ENCODE measurements at places on chromosomes 2 and 18.

DNA sequence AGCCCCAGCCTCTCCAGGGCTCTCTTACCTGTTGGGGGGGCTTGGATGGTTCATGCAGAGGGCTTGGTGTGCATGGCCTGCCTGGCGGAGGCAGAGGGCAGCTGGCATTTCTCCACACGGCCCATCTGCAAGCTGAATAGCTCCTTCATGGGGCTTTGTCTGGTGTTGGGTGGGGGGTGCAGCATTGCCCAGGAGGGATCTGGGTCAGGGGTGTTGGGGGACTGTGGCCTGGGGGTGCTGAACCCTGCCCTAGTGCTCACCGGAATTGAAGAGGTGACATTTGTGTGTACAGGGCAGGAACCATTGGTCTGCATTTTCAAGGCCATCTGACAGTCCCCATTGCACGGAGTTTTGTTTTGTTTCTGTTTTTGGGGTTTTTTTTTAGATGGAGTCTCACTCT, 58.8 kb upstream of the HAAO start:
- DNase-seq: no peak

DNA sequence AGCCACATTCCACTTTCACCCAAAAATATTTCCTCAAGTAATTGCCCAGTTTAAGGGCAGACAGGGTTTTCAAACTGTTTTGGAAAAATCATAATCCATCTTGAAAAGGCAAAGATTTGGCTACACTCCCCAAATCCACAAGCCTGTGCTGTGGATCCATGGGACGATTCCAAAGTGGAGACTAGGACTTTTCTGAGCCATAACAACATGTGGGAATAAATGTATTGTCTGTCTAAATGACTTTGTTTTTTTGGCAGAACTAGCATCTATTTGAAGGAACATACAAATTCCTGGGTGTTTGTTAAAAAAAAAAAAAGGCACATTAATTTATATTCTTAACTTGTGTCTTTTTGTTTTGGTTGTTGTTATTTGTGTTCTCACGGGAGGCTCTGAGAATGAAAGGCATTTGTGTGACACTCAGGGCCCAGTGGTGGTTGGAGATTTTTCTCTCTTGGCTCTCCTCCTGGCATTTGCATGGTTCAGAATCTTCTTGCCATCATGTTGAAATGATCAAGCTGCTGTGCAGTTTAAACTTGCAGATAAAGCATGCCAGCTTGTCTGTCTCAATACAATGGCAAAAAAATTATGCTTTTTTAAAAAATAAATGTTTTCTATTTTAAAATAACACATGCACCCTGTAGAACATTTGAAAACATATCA, 277.4 kb downstream of the EN1 start:
- DNase-seq: no peak

DNA sequence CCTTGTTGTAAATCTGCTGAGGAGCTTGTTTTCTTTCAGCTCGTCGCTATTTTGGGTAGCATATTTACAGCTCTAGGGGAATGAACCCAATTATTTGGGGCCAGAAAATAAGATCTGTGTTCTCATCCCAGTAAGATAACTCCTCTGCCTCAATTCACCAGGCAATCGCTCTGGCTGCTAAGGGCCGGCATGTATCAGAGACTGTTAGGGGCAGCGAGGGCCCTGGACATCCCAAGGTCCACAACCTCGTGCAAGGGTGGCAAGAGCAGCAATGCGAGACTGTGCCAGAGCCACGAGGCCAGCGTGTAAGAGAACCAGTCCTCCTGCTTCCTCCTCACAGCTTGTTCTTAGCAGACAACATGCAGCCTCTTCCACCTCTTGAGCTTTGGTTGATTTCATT, 66.1 kb downstream of the DDX1 start:
- DNase-seq: no peak

- no peak for DNase-seq
Measured at GRCh38 chr2:152094014-152094413, 4.8 kb downstream of the CACNB4 start.

DNA sequence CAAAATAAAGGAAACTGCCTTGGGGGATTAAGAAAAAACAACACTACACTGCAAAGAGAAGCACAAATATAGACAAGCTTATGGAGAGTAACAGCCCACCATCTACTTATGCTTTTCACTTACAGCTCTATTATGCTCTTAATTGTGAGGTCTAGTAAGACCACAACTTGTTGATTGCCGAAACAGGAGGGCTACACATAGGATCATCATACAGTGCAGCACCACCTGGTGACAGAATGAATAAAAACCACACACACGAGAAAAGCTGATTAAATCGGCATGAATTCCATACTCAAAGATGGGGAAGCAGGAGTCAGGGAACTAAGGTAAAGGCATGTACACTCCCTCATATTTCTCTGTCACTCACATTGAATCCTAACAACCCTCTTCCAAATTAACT, 259.2 kb downstream of the IKZF2 start:
- DNase-seq: no peak

- peak; percentile 36 for DNase-seq
Measured at GRCh38 chr2:223613017-223613950, 11.1 kb upstream of the SCG2 start.

DNA sequence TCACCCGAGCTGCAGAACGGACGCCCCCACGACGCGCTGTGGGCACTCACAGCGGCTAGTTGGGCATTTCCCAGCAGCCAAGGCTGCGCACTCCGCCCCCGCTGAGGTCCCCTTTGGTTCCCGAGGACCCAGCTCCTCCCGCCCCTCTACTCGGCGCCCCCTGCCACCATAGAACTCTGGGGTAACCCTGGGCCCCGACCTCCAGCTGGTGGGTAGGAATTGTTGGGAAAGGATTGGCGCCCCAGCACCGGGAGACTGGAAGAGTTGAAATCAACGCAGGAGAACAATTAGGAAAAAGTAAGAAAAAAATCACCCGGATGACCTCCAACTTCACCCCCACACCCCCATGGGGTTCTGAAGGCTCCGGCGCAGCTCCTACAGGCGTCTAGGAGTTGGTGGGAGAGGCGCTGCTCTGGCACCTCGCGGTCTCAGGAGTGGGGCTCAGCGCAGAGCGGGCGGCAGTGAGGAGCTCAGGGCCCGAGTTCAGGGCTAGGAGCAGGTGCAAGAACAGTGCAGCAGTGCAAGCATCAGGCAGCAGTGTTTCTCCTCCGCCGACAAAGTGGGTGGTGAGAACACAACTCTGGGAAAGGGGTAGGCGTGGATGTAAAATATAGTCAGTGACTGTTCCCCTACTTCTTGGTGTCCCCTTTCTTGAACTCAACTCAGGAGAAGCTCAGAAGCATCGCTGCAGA, 14.0 kb downstream of the POU3F3 start:
- no peak for DNase-seq

GRCh38 chr2:171319164-171319810, 114.5 kb downstream of the METTL8 start:
- DNase-seq: no peak

DNA sequence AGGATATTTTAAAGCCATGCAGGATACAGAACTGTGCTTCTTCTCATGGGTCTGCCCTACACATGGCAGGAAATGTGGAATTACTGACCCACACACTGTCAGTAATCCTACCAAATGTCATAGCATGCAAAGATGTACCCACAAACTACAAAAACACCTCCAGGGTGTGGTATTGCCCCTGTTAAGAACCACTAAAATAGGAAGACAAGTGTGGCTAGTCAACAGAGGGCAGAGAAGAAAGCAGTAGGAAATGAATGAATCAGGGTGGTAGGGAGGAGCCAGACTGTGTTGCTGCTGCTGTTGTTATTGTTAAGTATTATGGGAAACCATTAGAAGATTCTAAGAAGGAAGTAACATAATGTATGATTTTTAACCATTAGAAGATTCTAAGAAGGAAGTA, 556.7 kb upstream of the ACVR2A start:
- DNase-seq: no peak

- no peak for DNase-seq
Measured at GRCh38 chr2:63378589-63378988, 209.7 kb downstream of the WDPCP start.

DNA sequence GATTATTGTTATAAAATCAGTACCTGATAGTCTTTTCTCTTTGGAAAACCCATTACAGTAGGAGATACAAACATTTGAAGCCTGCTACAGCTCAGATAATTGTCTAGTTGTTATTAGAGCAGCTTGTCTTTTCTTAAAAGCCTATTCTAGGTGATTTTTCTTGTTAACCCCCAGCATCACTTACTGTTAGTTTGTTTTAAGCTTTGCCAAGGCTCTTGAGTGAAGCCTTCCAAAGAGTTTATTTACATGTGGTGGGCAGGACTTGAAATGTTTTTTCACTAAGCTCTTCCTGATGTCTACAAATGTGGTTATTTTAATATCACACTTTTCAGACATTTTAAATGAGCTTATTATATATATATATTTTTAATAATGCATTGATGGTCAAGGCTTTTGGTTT, 791.3 kb downstream of the PLCL1 start:
- DNase-seq: no peak

DNA sequence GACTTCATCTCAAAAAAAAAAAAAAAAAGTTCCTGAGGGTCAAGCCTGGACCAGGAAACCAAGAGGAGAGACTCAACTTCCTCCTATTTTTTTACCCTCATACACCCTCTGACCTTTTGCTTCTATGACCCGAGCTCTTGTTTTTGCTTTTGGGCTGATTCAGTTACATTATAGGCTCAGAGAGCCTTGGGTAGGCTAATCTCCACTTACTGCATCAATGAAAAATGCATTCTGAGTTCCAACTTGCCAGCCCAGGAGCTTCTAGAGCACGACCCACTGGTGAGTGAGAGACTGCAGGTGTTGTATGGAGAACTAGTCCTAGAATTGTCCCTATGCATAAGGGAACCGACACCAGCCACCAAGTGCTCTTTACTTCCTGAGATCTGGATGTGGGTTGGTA, 91.1 kb downstream of the CABLES1 start:
- DNase-seq: no peak

DNA sequence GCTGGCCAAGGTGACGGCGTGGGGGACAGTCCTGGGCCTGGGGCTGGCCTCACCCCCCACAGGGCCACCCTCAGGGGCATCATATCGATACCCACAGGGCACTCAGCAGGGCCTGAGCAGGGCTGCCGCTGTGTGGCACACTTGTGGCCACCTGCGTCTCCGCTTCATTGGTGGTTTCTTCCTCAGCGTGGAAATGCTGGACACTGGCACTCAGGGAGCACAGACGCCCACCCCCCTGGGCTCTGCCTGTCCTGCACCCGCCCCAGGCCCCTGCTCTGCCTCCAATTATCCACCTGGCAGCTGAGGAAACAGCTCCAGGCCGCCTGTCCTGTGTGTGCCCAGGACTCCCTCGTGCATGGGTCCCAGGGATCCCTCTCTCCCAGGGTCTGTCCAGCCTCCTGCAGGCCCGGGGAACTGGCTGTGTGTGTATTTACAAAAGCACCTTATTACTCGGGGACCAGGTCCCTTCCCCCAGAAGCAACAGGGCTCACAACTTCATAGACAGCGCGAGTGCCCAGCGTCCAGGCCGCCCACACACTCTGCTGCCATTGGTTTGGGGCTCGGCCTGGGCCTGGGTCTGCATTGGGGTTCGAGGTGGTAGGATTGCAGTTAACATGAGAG, 13.1 kb downstream of the CROCC2 start:
- DNase-seq: no peak

GRCh38 chr18:9519399-9519798, 44.1 kb downstream of the RALBP1 start:
- DNase-seq: no peak

DNA sequence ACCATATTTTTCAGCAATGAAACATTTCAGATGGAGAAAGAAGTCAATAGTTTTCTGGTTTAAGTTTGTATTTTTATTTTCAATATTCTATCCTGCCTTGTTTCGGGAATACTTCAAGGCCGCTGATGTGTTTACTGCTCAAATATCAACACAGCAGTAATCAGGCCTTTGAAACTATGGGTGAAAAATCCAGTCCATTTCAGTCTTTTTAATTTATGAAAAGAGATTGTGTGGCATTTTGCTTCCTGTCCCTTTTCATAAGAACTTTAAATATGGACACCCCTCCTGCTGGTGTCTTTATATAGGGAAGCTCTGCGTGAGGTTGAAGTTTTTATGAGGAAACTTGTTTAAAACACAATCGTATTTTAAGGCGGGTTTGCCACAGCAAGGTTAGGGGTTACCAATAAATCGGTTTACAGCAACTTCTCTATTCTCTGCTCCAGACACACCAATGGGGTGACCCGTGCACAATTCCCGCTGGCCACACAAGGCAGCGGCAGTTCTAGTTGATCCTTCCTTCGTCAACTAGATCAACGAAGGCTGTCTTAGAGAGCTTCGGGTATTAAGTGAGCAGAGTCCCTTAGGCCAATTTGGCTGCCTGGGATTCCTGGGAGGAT, 1.2 kb upstream of the TANC1 start:
- no peak for DNase-seq

DNA sequence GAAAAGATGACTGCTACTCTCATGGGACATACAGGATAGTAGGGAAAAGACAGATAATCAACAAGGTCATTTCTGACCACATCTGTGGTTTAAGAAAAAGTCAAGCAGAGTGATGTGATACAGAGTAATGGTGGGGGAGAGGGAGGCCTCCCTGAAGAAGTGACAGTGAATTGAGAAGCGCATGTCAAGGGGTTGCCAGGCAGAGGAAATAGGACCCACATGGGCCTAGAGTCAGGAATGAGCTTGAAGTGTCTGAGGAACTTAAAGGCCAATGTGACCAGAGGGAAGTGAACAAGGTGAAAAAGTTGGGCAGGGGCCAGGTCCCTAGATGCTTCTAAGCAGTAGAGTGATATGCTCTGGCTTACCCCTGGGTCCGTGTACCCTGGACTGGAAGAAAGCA, 113.5 kb upstream of the PPP1CB start:
- no peak for DNase-seq

DNA sequence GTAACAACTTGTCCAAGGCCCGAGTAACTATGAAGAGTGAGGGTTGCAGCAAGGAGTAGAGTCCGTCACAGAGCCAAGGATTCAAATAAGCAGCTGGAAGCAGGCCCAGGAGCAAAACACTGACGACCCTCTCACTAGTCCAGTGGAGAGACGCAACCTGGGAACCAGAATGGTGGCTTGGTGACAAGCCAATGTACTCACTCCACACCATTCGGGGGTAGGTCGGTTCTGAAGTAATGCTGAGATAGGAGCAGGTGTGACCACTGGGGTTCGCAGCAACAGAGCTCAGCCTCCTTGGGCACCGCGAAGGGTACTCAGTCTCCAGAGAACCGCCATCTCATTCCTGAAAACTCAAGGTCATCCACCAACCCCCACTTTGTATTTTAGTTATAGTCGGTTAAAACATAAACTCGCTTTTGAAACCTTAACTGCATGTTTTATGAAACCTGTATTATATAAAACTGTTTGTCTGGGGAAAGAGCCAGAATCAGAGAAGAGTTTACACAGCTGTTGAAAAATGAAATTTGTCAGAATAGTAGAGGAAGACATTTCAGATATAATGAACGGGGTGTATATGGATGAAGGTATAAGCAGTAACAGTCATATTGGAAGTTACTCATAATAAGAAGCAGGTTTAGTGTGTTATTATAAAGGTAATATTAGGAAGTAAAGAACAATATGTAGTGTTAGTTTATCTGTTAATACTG, 8.6 kb downstream of the ANKRD62 start:
- DNase-seq: no peak

DNA sequence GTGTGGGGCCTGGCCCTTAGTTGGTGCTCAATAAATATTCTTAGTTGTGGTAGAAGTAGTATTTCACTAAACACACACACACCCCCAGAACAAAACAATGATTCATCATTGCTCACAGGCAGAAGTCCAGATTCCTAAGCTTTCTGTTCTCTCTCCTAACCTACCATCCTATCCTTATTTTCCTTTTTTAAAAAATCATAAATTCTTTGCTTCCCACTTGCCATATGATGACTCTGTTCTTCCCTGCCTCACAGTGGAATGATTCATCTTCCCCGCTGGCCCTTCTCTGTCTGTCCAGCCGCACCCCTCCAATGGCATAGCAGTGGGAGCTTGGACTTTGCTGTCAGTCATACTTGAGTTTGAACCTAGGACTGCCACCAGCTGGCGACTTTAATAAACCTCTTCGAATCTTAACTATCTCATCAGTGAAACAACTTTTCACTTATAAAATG, 5.2 kb downstream of the EML6 start:
- no peak for DNase-seq

Measured in neural crest cell (in vitro differentiated cells).